ENCODE measurements at places on chromosomes 4 and X.

- no peak for DNase-seq
These were observed 62.6 kb upstream of the CLNK start for GRCh38 chr4:10747186-10747585.

DNA sequence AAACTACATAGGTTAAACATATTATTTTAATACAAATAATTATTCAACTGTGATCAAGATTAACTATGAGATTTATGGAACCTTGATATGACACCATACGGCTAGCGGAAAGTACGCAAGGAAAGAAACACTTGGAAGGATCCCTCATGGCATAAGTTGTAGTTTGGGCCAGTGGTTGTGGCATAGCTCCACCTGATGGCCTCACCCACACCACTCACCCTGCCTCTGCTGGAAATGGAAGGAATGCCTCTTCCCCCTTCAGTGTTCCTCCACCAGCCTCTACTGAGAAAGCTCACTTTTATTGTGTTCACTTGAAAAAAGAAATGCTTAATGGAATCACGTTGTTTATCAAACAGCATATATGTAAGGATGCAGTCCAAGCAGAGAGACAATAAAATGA is 86.4 kb downstream of the BMP15 start:
- no peak for DNase-seq

DNA sequence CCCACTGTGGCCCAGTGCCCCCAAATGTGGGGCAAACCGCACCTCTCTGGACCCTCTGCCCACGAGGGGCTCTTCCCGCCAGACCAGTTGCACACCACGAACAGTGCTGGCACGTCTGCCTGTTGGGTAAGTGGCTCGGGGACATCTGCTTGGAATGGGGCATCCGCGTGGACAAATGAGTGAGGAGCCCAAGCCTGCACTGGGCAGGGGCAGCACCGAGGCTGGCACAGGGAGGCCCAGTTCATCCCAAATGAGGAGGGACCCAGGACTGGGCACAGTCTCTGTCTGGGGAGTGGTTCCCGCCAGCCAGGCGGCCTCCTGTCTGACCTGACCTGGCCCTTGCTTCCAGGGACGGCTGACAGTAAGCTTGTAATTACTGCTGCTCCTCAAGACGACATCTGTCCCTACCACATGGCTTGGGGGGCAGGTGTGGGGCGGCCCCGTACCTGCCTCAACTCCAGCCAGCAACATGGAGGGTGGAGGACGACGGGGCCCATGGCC is 3.2 kb downstream of the SPON2 start:
- DNase-seq = no peak

DNA sequence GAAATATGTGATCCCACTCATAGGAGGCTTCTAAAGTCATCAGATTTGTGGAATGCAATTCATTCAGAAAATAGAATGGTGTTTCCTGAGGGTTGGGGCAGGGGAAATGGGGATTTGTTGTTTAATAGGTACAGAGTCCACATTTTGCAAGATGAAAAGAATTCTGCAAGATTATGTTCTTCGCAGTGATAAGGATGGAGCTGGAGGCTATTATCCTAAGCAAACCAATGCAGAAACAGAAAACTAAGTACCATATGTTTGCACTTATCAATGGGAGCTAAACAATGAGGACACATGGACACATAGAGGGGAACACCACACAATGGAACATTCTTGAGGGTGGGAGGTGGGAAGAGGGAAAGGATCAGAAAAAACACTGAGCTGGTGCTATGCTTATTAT is 144.3 kb upstream of the NLGN4X start:
- DNase-seq = no peak

GRCh38 chrX:41796577-41796976 is 72.6 kb downstream of the GPR82 start:
- no peak for DNase-seq

- no peak for DNase-seq
These were observed 287.8 kb downstream of the RAPGEF2 start for GRCh38 chr4:159390648-159391047.

DNA sequence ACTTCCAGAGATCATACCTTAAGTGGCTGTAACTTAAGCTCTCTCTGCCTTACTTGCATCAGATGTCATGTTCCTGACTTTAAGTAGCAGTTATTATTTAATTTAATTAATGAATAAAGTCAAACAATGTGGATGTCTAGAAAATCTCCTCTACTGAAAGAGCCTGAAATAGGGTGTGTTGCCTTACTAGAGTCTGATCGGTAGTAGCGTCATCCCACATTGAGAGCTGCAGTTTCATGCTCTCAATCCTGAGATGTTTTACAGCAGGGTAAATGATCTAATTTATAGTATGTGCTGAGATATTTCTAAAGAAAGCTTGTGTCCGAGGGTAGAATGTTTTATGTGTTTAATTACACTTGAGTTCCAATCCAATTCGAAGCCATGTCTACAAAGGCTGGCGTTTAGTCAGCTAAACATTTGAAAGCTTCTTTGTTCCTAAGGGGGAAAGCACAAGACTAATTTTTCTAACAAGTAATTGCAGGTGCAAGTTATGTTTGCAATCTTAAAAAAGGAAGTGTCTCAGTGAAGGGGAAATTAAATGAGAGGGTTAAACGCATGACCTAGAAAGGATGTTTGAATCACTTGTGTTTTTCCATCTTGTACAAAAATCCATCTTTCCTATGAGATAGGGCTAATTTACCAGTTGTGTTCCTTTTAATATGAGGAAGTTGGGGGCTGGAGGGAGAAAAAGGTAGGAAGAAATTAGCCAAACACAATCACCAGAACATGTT is 391.0 kb upstream of the MAGEB2 start:
- DNase-seq = no peak

DNA sequence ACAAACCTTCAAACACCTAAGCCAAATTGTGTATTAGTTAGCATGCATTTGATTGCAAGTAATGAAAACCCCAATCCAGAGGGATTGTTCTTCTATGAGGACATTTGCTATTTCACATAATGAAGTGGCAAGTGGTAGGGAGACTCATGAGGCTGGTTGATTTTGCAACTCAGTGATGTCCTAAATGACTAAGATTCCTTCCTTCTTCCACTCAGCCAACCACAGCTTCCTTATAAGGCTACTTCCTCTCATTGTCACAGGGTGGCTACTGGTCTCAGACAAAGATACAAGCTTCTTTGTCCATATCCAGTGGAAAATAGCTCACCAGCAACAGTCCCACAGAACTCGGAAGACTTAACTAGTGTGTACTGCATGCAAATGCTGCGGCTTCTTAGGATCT is 5.3 kb upstream of the OTC start:
- no peak for DNase-seq

DNA sequence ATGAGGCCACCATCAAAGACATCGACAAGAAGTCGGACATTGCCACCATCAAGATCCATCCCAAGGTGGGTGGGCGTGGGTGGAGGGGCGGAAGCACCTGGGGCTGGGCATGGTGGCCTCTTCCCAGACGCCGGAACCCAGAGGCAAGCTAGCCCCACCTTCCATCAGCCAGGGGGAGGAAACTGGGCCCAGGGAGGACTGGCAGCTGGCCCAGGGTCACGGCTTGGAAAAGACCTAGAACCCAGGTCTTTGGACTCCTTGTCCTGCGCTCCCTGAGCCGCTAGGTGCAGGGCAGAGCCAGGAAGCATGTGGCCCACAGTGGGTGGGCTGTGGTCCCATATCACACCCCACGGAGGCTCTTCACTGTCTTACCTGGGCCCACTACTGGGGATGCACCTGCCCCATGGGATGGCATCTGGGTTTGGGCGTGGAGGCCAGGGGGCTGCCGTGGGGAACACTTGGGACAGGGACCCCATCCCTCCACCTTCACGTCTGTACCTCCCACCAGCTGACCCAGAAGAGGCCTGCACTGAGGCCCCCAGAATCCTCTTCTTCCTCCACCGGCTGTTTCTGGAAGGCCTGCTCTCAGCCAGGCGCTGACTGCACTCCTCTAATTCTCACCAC is 17.3 kb downstream of the HTRA3 start:
- no peak for DNase-seq

DNA sequence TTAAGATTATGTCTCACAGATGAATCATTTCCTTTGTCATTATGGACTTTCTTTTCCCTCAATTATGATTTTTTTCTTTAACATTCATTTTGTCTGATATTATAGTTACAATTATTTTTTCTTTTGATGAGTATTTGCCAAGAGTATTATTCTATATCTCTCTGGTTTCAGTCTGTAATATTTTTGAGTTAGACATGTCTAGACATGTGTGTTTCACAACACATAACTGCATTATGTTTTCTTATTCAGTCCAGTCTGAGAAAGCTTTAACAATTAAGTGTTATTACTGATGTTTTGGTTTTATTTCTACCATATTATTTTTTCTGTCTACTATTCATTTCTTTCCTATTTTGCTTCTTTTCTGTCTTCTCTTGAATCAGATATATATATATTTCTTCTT is 108.3 kb upstream of the MID1IP1 start:
- no peak for DNase-seq

- DNase-seq = no peak
These were observed 51.9 kb downstream of the CPZ start for GRCh38 chr4:8644461-8644891.

- DNase-seq = no peak
These were observed 170.3 kb downstream of the MOSPD2 start for GRCh38 chrX:15043538-15043937.

DNA sequence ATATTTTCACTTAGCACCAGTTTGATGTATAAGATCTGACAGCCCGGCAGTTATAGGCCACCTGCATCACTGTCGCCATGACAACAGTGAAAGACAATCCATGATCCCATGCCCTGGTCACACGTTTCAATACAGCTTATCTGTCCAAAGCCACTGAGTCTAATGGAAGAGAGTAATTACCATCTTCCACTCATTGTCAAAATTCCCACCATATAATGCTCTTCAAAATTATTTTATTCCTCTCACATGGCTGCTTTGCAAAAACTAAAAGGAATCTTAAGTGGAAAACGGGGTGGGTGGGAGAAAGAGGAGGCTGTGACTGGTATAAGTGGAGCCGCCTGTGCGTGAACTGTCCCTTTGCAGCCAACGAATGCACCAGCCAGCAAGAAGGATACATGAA is 44.2 kb downstream of the MAML3 start:
- DNase-seq = no peak

GRCh38 chrX:20514358-20514757 is 247.6 kb upstream of the RPS6KA3 start:
- no peak for DNase-seq

- DNase-seq = no peak
These were observed 18.3 kb upstream of the HHIP start for GRCh38 chr4:144627663-144628076.

DNA sequence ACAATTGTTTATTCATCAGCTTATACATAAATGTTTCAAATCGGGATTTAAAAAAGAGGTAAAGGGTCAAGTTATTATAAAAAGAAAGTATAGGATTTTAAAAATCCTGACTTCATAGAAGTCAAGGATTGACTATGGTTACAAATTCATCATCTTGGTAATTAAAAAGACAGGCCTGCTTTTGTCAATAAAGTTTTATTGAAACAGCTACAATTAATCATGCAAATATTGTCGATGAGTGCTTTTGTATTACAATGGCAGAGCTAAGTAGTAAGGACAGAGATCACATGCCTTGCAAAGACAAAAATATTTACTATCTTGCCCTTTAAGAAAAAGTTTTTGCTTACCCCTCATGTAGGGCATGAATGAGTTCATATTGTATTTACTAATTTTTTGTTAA is 595.4 kb downstream of the IL15 start:
- no peak for DNase-seq

DNA sequence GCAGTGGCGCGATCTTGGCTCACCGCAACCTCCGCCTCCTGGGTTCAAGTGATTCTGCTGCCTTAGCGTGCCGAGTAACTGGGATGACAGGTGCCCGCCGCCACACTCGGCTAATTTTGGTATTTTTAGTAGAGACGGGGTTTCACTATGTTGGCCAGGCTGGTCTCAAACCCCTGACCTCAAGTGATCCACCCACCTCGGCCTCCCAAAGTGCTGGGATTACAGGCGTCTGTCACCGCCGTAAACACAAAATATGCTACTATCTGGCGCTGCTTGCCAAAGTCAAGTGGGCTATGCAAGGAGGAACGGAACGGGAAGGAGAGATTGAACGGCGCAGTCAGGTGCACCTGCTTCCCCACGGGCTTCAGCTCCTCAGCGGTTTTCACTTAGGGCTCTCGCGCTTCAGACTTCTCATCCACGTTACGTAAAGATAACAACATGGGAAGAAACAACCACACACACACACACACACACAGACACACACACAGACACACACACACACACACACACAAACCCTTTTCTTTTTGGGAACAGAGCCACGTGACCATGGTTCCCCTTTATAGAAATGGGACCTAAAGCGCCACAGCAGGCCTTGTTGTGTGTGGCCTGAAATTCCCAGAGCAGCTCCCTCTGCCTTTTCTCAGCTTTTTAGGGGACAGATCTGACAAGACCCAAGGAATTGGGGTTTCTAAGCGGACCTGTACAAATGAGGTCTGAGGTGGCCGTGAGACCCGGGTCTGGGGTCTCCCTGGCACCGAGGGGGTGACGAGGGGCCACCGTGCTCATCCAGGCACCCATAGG is 1.5 kb downstream of the P2RY8 start:
- DNase-seq = peak; percentile 37

DNA sequence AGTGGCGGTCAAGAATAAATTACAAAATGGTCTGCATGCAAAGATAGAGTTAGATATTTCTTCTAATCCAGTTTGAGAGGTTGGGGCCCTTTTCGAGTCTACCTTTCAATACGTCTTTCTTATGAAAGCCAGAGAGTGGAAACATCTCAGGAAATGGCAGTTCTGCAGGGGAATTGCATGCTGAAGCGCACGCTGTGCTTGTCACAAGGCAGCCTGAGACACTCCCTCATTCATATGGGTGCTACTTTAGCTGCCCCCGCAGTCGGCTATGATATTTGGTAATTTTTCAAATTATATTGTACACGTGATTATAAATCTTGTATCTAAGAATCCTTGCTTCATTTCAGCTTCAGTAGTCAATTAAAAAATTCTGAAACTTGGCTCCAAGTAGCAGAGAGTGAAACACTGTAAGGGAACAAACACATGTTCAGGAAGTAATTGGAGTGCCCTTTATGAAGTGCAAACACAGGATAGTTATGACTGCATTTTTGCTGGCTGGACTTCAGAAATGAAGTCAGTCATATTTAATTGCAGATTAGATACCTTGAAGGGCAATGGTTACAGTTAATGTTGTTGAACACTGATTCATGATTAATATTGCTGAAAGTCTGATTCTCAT is 145.5 kb upstream of the NAP1L5 start:
- no peak for DNase-seq

DNA sequence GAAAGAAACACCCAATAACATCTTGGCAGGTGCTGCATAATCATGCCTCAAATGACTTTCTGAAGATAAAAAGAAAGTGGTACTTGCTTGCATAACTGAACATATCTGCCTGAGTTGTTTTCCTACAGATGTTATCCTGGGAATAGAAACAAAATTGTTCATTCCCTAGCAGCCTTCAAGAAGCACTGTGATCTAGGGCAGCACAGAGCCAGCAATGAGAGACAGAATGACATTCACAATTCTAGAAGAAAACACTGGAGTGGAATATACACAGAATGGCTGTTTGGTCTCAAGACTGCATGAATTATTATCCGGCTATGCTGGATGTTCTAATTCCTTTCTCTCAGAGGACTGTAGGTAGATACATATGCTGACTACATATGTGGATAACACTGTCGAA is 790.9 kb downstream of the PDHA2 start:
- no peak for DNase-seq
